GM04504 (cell line): ENCODE measurements at places on chromosomes 1 and 21.

DNA sequence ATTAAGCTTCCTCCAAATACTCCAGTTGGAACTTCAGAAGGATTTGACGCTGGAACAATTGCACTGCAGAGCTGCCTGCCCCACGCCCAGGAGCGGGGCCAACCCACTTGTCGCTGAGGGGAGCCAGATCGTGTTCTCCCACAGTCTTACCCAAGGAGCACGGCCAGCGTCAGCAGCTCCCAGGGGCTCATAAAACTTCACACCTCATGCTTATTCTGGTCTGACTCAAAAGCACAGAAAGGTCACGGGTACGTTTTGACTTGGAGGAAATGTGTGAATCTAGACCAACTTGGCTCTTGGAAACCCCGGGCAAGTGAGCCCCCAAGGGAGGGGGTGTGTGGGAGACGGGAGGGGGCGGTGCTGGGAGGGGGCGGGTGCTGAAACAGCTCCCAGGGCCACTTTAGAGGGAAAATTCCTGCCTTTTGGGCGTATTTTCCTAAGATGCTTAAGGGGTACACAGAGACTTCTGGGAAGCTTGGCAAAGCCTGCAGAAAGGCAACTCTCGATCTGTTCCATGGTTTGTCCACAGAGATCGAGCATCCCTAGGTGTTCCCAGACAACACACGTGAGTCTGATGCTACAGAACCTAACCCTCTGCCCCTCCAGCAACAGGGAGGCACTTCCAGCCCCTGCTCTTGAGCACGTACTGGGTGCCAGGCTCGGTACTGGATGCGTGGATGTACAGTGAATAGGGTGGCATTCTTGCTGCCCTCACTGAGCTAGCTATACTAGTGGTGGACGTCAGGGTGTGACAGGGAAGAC lies 98.9 kb downstream of the DHRS3 start:
- peak; percentile 81 for DNase-seq

DNA sequence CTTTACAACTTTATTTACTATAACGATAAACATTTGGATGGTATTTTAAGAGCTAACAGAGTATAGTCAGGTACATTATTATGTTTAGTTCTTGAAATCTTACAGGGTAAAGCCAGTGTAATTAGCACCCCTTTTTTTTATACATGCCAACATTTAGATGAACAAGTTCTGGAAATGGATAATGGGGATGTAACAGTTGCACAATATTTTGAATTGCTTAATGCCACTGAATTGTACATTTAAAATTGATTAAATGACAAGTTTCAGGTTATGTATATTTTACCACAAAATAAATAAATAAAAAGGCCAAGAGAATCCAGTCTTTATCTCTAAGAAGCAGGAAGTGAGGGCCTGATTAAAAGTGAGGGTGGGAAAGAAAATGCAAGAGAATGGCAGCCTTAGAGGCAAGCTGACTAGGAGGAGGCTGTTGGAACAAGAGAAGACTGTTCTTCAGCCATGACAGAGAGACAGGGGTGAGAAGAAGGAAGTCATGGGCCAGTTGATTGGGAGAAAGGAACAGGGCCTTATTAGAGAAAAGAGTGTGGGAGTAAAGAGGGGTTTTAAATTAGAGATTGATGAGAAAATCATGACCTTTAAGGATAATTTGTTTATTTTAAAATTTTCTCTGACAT lies 49.9 kb upstream of the TNFSF18 start:
- no peak for DNase-seq

DNA sequence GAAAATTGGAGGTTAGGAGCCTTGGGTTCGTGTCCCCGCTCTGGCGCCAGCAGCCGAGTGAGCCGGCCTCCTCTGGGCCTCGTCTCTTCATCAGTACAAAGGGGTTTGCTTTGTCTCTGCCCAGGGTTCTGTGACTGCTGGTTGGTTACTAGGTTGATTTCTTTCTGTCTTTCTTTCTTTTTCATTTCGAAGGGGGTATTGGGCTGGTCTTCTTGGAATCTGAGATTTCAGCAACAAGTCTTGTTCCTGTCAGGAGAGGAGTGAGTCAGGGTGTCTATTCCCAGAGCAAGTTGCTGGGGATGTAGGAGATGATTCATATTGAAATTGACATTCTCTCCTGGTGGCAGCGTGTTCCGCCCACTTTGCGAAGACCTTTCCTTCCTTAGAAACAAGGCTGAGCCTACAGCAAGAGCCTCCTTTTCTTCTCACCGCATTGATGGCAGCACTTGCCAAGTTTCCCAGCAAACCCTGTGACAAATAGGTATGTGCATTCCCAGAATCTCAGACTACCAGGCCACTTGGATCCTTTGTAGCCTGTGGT lies 79.2 kb downstream of the MAN1C1 start:
- DNase-seq, result peak; percentile 87

GRCh38 chr1:151577173-151577572 lies 34.7 kb upstream of the SNX27 start:
- DNase-seq, result no peak

DNA sequence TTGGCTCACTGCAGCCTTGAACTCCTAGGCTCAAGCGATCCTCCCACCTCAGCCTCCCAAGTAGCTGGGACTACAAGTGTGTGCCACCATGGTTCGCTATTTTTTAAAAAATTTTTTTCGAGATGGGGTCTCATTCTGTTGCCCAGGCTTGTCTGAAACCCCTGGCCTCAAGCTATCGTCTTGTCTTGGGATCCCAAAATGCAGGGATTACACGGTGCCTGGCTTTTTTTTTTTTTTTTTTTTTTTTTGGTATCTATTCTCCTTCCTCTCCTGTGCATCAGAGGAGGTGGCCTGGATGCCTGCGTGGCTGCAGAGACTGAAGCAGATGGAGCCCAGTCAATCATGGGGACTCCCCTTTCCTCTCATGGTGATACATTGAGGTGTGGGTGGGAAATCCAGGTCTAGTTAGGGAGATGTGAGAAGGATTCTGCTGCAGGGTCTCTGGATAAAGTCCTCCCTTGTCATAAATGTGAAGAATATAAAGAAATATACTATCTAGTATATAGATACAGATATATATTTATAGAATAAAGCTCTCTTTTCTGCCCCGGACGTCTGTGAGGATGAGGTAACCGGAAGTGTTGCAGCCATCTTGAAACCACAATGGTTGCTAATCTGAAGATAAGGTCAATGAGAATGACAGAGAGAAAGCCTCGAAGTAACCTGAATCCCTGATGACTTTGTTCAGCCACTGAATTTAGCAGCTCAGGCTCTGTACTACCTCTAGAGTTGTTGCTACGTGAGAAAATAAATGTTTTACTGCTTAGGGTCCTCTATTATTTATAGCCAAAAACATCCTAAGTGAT lies 19.5 kb upstream of the RGSL1 start:
- no peak for DNase-seq

DNA sequence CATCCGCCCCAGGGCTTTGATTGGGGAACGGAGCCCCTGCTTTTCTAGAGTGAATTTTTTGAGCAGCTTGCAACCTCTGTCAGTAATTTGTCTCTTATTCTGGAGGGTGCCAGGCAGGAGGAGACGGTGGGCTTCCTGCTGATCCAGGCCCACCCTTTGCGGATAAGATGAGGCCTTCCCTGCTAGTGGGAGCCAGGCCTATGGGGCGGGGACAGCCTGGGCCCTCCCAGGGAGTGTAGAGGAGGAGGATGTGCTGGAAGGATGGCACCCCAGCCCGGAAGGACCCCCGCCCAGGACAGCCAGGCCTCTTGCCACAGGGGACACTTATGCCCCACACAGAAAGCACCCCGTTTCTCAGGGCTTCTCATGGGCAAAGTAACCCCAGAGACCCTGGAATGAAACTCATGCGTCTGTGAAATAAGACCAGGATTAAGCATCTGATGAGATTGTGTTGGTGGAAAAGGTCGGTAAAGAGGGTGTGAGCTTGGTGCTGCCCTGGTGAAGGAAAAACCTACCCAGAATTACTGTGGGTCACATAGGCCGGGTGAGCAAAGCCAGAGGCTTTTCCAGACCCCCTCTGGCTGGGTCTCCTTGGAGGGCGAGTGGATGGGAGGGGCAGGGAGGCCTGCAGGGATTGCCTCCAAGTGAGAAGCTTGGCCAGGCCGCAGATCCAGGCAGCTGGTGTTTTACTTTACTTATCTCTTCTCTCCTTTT lies 118.7 kb downstream of the SIK1 start:
- no peak for DNase-seq

DNA sequence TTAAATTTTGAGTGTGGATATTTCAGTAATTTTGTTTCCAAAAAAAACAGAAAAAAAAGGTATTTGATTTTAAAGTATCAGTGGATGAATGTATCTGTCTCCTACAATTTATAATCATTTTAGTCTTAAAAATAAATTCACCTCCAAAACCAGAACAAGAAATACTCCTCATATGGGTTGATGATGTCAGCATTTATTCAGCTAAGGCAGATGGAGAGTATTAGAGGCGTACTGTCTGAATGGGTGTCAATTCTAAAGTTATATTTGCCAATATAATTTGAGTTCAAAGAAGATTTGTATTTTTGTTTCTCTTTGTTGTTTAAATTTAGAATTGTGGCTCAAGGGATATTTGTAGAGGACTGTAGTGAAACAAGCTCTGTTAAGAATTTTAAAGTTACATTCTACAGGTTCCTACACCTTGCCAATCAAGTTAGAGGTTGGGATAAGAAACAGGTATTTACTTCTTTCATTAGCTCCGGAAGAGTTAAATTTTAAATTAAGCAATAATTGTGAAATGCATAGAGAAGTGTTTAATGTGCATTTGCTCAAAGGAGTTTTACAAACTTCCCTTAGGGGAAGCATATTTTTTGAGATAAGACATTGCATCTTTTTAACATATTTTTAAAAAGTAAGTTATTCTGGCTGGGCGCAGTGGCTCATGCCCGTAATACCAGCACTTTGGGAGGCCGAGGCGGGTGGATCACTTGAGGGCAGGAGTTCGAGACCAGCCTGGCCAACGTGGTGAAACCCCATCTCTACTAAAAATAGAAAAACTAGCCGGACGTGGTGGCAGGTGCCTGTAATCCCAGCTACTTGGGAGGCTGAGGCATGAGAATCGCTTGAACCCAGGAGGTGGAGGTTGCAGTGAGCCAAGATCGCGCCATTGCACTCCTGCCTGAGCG lies 1.2 kb downstream of the PLA2G4A start:
- no peak for DNase-seq

DNA sequence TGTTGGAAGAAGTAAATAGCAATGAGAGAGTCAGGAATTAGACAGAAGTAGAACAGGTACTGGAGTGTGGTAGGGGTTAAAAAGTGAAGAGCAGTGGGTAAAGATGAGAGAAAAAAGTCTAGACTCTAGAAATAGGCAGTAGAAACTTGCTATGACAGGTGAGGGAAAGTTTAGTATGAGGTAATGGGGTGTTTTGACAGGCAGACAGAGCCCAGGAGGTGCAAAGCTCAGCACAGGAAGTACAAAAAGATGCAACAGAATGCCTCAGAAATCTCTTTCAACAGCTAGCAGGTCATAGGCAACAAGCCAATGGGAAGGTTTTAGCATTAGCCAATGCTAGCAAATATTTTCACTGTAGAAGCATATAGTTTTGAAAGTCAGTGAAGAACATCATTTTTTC lies 319.1 kb upstream of the SGIP1 start:
- DNase-seq, result no peak

DNA sequence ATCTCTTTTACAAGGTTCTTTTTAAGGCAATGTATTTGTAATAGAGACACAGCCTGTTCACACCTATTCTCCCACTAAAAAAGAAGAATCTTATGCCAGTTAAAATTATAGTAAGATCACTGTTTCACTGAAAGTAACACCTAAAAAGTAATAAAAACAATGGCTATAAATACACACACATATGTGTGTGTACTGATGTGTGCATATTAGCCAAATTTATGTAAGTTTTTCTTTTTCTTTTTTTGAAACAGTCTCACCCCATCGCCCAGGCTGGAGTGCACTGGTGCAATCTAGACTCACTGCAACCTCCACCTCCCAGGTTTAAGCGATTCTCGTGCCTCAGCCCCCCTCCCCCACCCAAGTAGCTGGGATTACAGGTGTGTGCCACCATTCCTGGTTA lies 56.8 kb upstream of the SLC30A10 start:
- no peak for DNase-seq

- DNase-seq, result no peak
Measured at GRCh38 chr1:115133440-115133839, 44.1 kb upstream of the TSPAN2 start.

DNA sequence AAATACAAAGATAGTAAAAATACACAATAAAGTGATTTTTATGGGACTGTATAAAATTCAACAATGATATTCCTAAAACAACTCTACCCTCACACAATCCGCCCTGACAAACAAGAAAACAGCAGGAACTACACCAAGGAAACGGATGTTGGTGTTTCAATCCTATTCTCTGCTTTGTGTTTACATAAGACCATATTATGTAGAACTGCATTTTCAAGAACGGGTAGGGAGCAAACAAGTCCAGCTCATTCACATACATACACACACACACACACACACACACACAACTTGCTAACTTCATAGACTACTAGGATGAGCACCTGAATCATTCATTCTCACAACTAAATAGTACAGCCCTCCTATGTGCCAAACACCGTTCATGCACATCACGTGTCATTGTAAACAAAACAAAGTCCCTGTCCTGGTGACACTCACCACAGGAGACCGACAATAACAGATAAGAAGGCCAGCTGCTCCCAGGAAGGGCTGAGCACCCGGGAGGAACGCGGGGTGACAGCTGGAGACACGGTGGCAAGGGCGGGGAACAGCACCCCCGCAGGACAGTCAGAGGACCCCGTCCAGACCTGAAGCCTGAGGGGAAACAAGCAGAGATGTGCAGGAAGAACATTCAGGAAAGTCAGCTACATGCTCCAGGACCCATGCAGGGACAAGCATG lies 43.0 kb downstream of the NPHP4 start:
- DNase-seq, result no peak

- DNase-seq, result no peak
Measured at GRCh38 chr1:113686891-113687618, 72.2 kb downstream of the PHTF1 start.

DNA sequence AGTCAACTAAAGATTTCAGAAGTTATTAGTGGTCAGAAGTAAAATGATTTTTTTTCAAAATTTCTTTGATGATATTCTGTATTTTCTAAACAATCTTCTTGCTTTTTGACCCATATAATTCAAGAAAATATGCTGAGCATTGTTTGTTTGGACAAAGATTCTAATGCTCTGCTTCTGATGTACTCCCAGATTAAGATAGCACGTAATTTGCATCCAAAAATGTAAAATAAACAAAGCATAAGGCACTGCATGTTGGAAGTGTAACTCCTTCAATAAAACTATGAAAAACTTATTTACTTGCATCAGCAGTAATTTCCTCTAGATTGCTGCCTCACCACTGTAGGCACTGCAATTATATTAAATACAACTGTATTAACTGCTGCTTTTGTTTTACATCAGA lies 1054.1 kb downstream of the TTLL7 start:
- no peak for DNase-seq

- no peak for DNase-seq
Measured at GRCh38 chr1:53108646-53109580, 33.5 kb downstream of the SLC1A7 start.

- no peak for DNase-seq
Measured at GRCh38 chr1:145885738-145886287, at the start of gene ANKRD35. Gene ANKRD35, minus strand, starts transcription at chr1:145885866. Its CDS starts 108 bp downstream, at chr1:145885758.

GRCh38 chr1:22184892-22185612 lies 42.2 kb upstream of the WNT4 start:
- peak; percentile 2 for DNase-seq

- DNase-seq, result no peak
Measured at GRCh38 chr1:43832255-43832654, 101.3 kb upstream of the ARTN start.

- DNase-seq, result no peak
Measured at GRCh38 chr1:116128664-116129063, 17.5 kb downstream of the MAB21L3 start.

GRCh38 chr1:147720557-147720956 lies 39.8 kb downstream of the GJA5 start:
- DNase-seq, result no peak

GRCh38 chr1:27446496-27447020 lies 43.4 kb downstream of the WASF2 start:
- no peak for DNase-seq
